NCI-H748 treated with DMSO at 0.1 percent for 48 hours (cell line): ENCODE measurements at places on chromosomes 2 and 18.

DNA sequence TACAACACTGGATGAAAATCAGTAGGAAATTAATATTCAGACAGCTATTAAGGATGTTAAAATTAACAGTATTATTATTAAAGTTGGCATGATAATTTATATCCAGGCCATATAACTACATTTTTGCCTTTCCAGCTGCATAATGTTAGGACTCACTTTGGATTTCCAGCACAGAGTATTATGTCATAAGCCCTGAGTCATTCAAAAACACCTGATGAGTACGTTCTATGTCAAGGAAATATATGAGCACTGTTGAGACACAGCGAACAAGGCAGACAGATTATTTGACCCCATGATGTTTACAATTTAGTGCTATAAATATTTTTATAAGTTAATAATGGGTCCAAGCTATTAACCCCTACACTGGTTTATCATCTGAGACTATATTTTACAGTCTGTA lies 59.8 kb upstream of the RIT2 start:
- DNase-seq = no peak

- peak; percentile 62 for DNase-seq
These were observed 75.4 kb upstream of the UBE2E3 start for GRCh38 chr2:180905002-180905401.

DNA sequence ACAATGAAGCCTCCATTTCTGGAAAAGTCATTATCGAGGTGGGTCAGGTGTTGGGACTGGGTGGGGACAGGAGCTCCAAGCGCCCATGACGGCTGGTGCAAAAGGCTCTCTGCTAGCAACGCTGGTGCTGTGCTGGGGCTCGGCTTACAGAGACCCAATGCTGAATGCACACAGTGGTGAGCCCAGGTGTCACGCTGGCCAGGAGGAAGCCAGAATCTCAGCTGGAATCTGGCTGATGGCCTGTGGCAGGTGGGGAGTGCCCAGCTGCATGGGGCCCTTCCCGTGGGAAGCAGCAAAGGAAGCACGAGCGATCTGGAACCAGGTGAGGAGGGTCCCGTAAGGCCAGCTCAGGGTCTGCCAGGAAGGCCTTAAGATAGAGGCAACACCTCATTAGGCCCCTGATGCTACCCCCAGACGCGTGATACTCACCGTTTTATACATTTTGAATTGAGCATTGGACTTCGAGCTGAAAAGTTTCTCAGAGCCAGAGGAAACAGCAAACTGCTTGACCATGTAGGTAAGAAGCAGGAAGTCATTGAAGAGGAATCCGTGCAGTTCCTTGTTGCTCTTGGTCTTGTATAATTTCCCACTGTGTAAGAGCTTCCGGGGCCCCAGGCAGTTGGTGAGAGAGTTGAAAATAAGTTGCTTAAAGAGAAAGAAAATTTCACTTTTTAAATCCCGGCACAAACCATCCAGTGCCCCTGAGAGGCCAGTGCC lies 34.7 kb downstream of the FAM228A start:
- DNase-seq = no peak

DNA sequence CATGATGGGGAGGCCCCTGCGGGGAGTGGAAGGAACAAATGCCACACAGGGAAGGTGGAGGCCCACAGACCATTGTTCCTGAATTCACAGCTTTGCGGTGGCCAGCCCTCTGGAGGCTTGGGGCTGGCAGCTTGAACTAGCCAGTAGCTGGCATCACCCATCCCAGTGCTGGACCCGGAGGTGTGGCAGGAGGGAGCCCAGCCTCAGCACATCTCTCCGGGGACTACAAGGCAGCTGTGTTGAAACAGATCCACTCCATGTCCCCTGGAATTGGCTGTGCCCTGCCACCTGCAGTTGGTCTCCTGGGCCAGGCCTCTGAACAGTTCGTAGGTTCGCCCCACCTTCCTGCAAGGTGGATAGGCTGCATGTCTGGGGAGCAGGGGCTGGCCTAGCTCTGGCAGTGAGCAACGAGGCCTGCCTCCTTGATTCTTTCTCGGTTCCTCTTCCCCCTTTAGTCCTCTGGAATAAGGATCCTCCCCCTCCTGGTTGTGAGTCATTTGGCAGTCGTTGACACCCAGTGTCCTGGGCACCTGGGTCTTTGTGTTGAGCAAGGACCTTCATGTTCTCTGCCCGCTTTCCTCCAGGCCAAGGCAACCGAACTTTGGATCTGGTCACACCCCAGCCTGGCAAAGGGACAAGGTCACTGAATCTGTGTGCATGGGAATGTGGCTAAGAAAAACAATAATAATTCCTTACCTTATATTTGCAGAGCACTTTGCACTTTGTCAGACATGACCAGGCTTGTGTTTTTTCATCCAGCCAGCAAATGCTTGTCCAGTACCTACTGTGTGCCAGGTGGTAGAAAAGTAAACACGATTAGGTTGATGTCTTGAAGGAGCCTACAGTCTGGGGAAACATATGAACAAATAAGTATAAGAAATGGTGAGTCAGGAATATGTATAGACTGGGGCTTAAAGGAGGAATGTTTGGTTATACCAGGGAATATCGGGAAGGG lies 55.0 kb upstream of the MCFD2 start:
- DNase-seq = no peak

DNA sequence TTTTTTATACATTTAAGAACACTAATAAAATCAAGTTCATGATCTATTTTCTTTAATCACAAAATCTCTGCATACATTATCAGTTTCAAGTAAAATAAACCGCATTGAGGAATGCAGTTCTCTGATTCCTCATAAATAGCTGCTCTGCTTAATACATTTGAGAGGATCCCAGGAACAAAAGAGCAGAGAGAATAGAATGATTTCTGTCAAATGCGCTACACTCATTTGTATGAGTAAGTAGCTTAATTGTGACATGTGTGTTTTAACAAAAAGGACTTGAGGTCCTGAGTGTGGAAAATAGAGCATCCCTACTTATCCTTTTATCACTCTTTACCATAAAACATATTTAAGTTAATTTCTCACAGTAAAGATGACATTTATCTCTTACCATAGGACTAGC lies 134.0 kb downstream of the PID1 start:
- DNase-seq = peak; percentile 21

DNA sequence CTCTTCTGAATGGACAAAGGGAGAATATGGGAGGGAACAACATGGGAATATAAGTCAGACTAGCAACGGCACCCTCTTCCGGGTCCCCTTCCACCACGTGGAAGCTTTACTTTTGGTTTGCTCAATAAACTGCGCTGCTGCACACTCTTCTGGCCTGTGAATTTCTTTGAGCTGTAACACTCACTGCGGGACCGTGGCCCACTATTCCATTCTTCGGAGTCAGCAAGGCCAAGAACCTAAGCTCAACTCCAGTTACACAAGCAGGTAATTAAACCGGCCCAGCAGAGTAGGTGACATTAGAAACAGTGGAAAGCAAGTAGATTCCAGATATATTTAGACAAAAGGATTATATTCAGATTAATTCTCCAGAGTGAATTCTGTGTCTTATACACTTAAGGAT lies 697.4 kb upstream of the NXPH2 start:
- DNase-seq = no peak

DNA sequence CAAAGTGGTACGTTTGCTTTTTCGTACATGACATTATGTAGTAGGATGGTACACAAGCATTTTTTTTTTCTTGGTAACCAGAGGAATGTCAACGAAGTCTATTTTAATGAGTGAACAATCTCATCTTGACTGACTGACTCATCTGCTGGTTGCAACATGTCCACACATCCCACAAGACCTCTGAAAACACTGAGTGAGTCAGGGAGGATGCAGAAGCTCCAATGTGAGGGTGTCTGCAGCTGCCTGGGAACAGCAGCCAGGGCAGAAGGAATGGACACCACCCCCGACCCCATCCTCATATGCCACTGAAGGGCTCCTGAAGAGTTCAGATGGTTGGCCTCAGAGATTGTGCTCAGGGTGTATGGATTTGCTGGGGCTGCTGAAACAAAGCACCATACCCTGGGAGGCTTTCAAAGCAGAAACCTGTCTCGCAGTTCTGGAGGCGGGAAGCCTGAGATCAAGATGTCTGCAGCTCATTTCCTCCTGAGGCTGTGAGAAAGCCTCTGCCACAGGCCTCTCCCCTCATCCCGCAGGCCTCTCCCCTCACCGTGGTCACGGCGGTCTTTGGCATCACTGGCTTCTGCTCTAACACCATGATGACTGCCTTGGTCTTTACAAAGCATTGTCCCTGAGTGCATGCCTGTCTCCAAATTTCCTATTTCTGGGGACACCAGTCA lies 124.6 kb downstream of the LRATD1 start:
- no peak for DNase-seq
